ENCODE measurements at places on chromosomes 7 and 10.

GRCh38 chr7:10662491-10662890, 311.2 kb upstream of the PHF14 start:
- no peak for DNase-seq

DNA sequence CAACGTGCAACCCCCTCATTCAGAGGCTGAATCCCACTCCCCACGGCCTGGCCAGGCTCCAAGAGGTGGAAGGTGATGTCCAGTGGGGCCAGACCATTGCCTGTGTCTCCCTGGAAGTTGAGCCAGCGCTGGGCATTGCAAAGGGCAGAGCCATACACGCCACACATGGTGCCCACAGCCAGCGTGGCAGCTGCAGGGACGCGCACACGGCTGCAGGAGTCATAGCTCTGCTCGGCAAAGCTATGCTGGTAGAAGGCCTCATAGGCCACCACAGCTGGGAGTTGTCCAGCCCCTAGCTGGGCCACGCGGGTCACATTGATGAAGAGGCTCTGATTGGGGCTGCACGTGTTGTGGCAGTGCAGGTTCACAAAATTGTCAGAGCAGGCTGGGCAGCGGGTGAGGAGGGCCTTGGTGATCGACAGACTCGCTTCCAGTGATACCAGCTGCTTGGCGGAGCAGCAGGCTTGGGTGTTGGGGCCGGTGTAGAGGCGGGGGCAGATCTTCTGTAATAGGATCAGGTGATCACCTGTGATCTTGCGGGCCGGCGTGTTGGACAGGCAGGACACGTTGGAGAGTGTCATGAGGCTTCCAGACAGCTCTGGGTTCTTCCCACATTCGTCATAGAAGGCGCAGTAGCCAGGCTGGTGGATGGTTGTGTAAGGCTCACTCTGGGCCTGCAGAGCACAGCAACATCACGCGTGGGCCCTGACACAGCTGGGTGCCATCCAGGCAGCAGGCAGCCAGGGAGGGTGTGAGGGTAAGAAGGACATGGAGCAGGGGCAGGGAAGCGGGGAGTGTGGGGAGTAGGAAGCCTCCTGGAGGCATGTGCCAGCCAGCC, 1.2 kb downstream of the NPC1L1 start:
- no peak for DNase-seq

- DNase-seq: no peak
Observed at GRCh38 chr10:118003126-118003525, 43.6 kb downstream of the RAB11FIP2 start.

- no peak for DNase-seq
Observed at GRCh38 chr7:149869867-149870266, 3.9 kb upstream of the ATP6V0E2 start.

DNA sequence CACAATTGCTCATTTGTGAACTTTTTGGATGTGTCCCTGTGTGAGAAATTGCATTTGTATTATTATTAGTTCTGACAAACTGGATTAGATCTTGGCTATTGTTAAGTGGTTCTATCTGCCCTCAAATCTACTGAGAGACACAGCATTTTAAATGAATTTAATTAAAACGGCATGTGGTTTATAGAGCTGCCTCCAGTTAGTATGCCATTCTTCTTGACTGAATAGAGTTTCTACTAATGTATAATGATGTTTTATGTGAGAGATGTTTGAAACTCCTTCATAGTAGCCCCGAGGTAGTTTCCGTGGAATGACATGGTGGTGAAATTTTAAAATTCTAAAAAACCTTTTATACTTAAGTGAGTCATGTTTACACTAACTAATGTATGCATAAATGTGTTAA, 110.9 kb downstream of the DYNC1I1 start:
- no peak for DNase-seq

All from stimulated activated CD8-positive, alpha-beta memory T cell treated with anti-CD3 and anti-CD28 coated beads, Interleukin-7, amount 100 ng/mL, for 48 hours (primary cell).